ENCODE measurements at places on chromosomes 3 and 15.

- no peak for DNase-seq
Measured at GRCh38 chr3:113560271-113560670, 27.9 kb downstream of the SIDT1 start.

- DNase-seq = no peak
Measured at GRCh38 chr3:162865466-162865865, 1368.9 kb downstream of the OTOL1 start.

DNA sequence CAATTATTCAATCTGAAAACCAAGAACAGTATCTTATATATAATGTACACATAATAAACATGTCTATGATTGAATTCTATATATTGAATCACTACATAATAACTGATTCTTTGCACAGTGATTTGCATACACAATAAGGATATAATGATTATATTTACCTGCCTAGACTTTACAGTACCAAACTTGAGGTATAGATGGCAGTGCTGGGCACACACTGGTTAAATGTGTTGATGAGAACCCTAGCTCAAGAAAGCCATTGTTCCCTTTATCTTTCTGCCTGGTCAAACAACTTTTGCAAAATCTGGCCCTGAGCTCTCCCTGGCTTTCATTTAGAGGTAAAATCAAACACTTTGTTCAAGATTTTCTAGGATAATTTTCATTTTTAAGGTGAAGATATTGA lies 697.7 kb downstream of the TUSC7 start:
- DNase-seq = peak; percentile 21

- peak; percentile 64 for DNase-seq
Measured at GRCh38 chr3:150249779-150250470, 158.2 kb upstream of the TSC22D2 start.

GRCh38 chr15:100353449-100353848 lies 11.7 kb upstream of the ADAMTS17 start:
- DNase-seq = no peak

- DNase-seq = no peak
Measured at GRCh38 chr15:53454843-53455721, 304.4 kb downstream of the WDR72 start.

GRCh38 chr15:77742570-77742969 lies 109.9 kb upstream of the LINGO1 start:
- no peak for DNase-seq

Data from fibroblast of skin of right quadriceps (primary cell).